Psoas muscle (tissue), 8 donors: ENCODE measurements at places on chromosomes 4 and X. TPM values are rescaled to one million over a fixed set of nuclear protein-coding genes. Genes with fewer than 3 reads are reported as not detected.

CCDC149 gene
- 5.3 TPM for polyA plus RNA-seq

ADRA2C gene
- polyA plus RNA-seq: 2.0 TPM

IQCM gene
- polyA plus RNA-seq: not detected

RBM46 gene
- polyA plus RNA-seq: not detected

ZNF330 gene
- 30.1 TPM for polyA plus RNA-seq

SMIM9 gene
- not detected for polyA plus RNA-seq

USP17L22 gene
- not detected for polyA plus RNA-seq

NKX6-1 gene
- polyA plus RNA-seq: not detected

SCRG1 gene
- not detected for polyA plus RNA-seq

MAGEA2 gene
- not detected for polyA plus RNA-seq

FAT4 gene
- 0.82 TPM for polyA plus RNA-seq

TEX13C gene
- polyA plus RNA-seq: not detected

NRK gene
- polyA plus RNA-seq: not detected

CTSO gene
- polyA plus RNA-seq: 2.0 TPM

MED28 gene
- 51.5 TPM for polyA plus RNA-seq

NSDHL gene
- 11.5 TPM for polyA plus RNA-seq

CXCL8 gene
- polyA plus RNA-seq: 0.25 TPM

KIAA1210 gene
- not detected for polyA plus RNA-seq

RNF175 gene
- polyA plus RNA-seq: 0.07 TPM

POF1B gene
- polyA plus RNA-seq: 0.01 TPM

SRPX2 gene
- 2.1 TPM for polyA plus RNA-seq

LARP7 gene
- polyA plus RNA-seq: 32.9 TPM

FGFR3 gene
- polyA plus RNA-seq: 0.57 TPM

CHRDL1 gene
- 1.9 TPM for polyA plus RNA-seq

PABPC1L2A gene
- polyA plus RNA-seq: not detected

EREG gene
- not detected for polyA plus RNA-seq

DSPP gene
- not detected for polyA plus RNA-seq

CHRNA9 gene
- not detected for polyA plus RNA-seq

DCLK2 gene
- polyA plus RNA-seq: 0.79 TPM

COX7B2 gene
- not detected for polyA plus RNA-seq

SPATA18 gene
- 0.88 TPM for polyA plus RNA-seq

SPIN2B gene
- 5.8 TPM for polyA plus RNA-seq

IKBKG gene
- 16.9 TPM for polyA plus RNA-seq

SMR3B gene
- not detected for polyA plus RNA-seq

KIF4A gene
- not detected for polyA plus RNA-seq

TIGD2 gene
- polyA plus RNA-seq: 1.6 TPM

ESX1 gene
- polyA plus RNA-seq: not detected

TMEM184C gene
- 40.4 TPM for polyA plus RNA-seq

ARL9 gene
- 0.09 TPM for polyA plus RNA-seq

SSX2 gene
- polyA plus RNA-seq: not detected

PF4V1 gene
- polyA plus RNA-seq: not detected

SEPTIN6 gene
- 2.3 TPM for polyA plus RNA-seq

MAGED2 gene
- polyA plus RNA-seq: 50.8 TPM

AWAT2 gene
- not detected for polyA plus RNA-seq

HOPX gene
- 5.9 TPM for polyA plus RNA-seq

CDX4 gene
- polyA plus RNA-seq: not detected

MAGEA9B gene
- polyA plus RNA-seq: not detected
